ENCODE measurements at places on chromosomes 13 and 19.

DNA sequence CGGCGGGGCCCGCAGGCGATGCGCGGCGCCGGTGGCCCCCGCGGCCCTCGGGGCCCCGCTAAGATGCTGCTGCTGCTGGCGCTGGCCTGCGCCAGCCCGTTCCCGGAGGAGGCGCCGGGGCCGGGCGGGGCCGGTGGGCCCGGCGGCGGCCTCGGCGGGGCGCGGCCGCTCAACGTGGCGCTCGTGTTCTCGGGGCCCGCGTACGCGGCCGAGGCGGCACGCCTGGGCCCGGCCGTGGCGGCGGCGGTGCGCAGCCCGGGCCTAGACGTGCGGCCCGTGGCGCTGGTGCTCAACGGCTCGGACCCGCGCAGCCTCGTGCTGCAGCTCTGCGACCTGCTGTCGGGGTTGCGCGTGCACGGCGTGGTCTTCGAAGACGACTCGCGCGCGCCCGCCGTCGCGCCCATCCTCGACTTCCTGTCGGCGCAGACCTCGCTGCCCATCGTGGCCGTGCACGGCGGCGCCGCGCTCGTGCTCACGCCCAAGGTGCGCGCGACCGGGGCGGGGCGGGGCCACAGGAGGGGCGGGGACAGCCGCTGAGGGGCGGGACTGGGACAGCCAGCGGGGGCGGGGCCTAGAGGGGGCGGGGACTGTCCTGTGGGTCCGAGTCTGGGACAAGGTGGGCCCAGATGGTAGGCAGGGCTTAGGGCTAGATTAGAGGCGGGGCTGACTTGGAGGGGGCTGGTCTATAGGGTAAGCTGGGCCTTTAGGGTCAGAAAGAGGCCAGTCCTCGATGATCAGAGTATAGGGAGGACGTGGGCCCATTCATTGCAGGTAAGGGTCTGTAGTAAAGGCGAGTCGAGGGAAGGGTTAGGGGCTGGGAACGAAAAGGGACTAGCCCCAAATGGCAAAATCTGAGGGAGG, 5.1 kb downstream of the GRIN2D start:
- peak; percentile 64 for DNase-seq

DNA sequence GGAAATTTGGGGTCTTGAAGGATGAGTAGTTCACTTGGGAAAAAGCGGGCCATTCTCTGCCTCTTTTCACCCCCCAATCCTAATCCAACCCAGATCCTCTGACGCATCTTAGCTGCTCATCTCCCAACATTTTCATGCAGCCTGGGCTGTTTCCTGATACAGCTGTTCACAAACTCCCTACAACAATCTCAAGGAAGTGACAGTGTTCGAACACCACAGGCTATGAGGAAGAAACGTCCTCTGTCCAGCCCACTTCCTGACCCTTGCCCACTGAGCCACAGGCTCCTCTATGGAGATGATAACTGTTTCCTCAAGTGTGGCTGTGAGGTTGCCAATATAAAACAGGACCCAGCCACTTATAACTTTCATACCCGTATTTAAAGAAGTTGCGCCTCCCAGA, 16.2 kb downstream of the LMTK3 start:
- DNase-seq = no peak

- no peak for DNase-seq
These were observed 52.3 kb downstream of the LRCH1 start for GRCh38 chr13:46605076-46605824.

- no peak for DNase-seq
These were observed 1.7 kb upstream of the FBXW9 start for GRCh38 chr19:12698138-12698537.

DNA sequence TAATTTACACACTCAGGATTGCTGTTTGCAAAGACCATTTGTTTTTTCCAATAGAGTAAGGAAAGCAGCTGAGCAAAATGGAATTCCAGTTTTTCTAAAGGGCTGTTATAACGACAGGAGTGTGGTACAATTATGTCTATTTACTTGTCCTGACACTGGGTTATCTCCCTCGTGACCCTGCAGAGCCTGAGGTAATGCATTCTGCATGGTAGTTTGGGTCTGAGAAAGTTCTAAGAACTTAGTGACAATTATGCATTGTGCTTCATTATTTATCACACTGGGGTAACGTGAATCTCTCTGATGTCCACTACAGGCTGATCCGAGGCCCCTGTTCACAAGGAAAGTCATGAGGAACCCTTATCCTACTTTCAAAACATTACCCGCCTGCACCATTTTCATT, 50.7 kb upstream of the EDNRB start:
- no peak for DNase-seq

DNA sequence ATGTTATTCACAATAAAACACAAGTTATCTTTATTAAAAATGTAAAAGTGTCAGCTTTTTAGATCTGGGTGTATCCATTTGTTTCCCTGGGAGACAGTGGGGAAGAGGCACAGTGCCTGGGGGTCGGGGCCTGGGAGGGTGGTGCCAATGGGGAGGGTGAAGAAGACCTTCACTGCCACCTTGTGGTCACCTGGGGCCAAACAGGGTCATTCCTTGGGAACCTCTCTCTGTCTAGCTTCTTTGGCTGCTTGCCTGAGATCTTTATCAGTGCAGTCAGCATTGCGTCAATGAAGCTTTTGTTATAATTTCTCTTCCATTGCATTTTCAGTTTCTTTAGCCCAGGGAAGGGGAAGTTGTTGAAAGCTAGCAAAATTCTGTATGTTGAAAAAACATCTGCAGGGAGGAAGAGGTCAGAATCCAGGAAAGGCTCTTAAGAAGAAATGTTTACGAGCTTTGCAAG, 39.1 kb downstream of the PCDH8 start:
- peak; percentile 70 for DNase-seq

DNA sequence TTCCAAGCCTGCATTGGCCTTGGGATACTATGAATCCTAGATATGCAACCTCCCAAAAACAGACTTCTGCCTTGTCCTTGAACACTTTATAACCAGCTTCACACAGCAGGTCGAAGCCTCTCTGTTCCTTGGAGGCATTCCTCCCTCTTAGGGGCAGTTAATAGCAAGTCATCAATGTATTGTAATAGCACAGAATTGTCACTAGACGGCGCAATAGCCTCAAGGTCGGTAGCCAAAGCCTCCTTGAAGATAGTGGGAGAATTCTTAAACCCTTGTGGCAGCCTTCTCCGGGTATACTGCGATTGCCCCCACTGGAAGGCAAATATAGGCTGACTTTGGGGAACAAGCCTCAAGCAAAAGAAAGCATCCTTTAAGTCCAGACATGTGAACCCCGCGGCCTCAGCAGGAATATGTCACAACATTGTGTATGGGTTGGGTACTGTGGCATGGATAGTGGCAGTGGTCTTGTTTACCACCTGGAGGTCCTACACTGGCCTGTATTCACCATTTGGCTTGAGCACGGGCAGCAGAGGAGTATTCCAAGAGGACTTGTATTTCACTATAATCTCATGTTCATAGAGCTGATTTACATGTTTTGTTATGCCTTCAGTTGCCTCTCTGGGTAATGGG, 61.1 kb downstream of the ZNF431 start:
- DNase-seq = peak; percentile 14

DNA sequence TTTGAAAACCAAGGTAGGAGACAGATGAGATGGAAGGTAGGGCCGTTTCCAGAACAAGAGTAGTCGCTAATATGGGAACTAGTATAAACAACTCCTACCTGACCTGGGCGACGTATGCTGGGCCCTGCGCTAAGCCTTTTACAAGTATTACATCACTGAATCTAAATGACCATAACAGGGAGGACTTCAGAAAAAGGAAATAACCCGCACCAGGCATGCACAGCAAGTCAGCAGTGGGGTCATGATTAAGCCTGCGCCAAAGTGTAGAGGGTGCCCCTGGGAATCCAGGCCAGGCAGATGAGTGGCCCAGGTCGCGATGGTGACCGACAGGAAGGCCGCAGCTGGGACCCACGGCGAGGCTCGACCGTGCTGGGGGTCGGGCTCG, 613 bp downstream of the ATP13A1 start:
- DNase-seq = no peak

- no peak for DNase-seq
These were observed 2.2 kb upstream of the PLAUR start for GRCh38 chr19:43672061-43672679.

- DNase-seq = peak; percentile 32
These were observed at the start of gene LPAR2 for GRCh38 chr19:19627621-19628500. Gene LPAR2, minus strand, starts transcription at chr19:19628220. Its CDS starts 945 bp downstream, at chr19:19627275.

GRCh38 chr13:113905018-113905417, 41.1 kb upstream of the GAS6 start:
- DNase-seq = no peak

GRCh38 chr13:98105929-98106336, 37.0 kb upstream of the FARP1 start:
- no peak for DNase-seq

DNA sequence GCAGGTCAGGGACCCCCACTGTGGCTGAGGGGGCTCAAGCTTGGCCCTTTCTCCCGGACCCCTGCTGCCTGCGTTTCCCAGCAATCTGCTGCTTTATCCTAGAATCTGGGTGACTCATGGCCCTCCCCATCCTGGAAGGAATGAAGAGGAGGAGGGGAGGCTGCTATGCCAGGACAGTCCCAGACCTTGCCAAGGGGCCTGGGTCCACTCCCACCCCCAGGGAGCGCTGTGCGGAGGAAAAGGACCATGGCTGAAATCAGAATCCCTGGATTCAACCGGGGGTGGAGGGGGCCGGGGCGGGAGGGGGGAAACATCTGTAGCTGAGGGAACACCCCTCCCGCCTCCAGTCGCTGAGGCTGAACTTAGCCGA, 20.5 kb downstream of the ZNF114 start:
- DNase-seq = peak; percentile 67

DNA sequence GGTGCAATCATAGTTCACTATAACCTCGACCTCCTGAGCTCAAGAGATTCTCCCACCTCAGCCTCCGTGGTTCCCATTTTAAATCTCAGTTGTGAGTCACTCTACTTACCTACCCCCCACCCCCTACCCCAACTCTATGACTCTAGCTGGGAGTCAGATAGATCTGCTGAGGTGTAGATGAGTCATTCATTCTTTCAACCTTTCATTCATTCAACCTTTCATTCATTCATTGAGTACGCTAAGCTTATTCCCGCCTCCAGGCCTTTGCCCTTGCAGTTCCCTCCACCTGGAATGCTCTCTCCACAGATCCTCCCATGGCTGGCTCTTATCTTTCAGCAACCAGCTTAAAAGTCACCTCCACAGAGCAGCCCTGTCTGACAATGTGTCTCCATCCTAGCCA, 1.1 kb upstream of the MAST1 start:
- DNase-seq = no peak

- peak; percentile 60 for DNase-seq
These were observed 937 bp upstream of the SPRY2 start for GRCh38 chr13:80341756-80342370.

DNA sequence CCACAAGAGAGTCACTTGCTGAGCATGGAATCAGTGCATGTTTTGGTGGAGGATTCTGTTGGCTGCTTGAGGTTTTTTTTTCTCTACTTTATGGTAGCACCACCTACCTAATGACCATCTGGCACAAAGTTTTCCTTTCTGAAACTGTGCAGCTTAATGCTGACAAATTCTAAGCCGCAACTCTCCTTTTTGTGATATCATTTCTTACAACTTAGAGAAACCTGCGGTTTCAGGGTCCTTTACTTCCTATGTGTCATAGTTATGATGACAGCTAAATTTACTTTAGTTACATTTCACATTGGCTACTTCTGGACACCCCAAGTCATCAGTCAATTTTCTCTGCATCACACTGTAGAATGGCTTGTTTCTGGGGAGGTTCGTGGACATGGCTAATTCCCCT, 115.4 kb upstream of the TMTC4 start:
- no peak for DNase-seq

DNA sequence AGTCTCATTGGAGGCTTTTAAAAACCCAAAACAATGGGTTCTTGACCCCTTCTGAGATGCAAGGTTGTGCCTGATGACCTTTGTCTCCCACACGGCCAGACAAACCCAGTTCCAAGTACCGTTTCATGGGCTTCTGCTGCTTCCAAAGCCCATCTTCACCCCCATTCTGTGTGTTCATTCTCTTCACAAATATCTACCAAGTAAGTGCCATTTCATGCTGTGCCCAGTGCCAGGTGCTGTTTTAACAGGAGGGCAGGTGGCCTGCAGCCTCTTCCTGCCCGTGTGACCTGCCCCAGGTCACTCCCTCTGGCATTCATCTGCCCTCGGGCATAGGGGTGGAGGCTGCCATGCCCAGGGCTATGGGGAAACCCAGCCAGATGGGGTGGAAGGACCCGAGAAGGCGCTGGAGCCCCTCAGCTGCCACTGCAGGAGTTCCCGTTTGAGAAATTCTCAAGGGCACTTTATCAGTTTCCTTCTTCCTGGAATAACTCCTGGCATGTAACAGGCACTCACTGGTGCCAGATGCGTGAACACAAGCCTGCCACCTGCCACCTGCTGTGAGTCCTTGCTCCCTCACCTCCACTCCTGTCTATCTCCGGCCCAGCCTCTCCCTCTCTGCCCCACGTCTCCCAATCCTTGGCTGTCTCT, 12.5 kb downstream of the CAPN12 start:
- DNase-seq = no peak

DNA sequence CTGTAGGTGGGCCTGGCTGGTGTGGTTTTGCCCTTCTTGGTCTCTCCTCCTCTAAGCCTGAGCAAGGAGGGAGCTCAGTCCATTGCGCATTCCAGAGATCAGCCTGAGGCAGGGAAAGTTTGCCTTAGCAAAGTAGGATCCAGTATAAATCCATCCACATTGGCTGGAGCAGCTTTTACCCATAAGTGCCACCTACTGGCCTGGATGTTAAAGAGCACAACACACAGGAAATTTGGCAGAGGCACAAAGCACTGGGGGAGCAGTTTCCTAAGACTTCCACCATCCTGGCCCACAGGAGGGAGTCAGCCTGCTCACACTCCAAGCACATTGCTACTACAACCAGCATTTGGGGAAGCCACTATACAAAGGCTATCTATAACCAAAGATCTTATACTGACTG, 1124.2 kb downstream of the SLITRK1 start:
- DNase-seq = peak; percentile 51

DNA sequence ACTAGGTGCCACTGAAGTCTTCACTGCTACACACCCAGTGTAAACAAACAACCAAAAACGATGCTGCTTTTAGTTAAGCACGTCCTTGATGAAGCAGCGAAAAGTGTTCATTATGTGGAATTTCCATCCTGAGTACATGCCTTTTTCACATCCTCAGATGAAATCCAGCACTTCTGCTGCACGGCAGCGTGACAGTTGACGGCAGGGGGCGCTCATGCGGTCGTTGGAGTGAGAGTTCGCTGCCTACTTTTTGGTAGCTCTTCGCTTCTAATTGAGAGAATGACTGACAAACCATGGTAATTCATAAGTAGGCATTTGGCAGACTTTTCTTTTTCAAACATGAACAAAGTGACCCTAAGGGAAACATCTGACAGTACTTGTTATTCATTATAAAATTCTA, 1124.9 kb downstream of the EFNB2 start:
- DNase-seq = no peak

GRCh38 chr13:76685938-76686337, 200.3 kb downstream of the KCTD12 start:
- no peak for DNase-seq
